DMS53 (cell line): ENCODE measurements at places on chromosomes 12 and 14.

- DNase-seq, result no peak
These were observed 19.9 kb downstream of the JAG2 start for GRCh38 chr14:105148604-105149145.

- peak; percentile 44 for DNase-seq
These were observed 73.3 kb upstream of the PLEKHG7 start for GRCh38 chr12:92629349-92630065.

DNA sequence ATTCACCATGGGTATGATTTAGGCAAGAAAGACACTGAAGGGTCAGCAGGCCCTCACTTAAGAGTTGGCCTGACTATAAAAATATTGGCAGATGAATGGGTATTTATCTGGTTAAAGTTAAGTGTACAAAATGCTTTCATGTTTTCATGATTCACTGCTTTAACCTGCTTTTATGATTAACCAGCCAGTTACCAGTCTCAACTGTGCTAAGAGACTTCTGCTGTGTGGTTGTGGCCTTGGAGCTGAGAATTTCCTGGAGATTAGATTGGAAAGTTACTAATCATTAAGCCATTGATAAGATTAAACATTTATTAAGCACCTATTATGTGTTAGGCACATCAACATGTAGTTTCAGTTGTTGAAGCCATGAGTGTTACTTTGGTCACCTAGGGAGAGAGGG, 68.9 kb downstream of the RASSF8 start:
- DNase-seq, result no peak

GRCh38 chr12:128318341-128318740, 51.4 kb downstream of the TMEM132C start:
- DNase-seq, result no peak

GRCh38 chr12:107515446-107515958, 170.1 kb upstream of the PWP1 start:
- DNase-seq, result peak; percentile 58

GRCh38 chr14:50668826-50669143, 679 bp upstream of the SAV1 start:
- no peak for DNase-seq
